Large intestine (tissue), 12 donors: ENCODE measurements at places on chromosomes 2 and 18.

DNA sequence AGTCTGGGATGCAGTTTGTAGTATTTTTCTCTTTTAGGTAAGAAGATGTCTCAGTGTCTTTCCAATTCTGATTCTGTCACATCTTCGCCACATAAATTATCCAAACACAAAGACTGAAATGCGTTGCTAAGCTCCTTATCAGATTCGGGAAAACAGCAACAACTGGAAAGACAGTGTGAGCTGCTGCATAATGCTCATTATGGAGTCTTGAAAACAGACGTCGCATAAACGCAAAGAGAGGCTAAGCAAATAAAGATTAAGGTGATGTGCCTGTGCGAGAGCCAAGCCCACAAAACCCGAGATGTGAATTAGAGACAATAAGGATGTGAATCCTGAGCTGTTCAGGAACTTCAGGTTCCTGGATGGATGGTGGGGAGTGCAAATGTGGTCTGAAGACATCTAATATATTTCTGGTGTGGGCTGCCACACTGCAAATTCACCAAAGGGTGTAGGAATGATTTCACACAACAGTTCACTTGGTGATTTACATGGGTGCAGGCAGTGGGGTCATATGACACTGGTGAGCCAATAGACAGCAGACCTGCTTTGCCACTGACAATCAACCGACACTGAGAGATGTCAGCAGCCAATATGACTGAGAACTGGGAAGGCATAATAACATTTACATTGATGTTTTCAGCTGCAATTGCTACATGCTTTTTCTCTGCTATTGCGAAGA, 195.8 kb downstream of the MTX2 start:
- DNase-seq = no peak

DNA sequence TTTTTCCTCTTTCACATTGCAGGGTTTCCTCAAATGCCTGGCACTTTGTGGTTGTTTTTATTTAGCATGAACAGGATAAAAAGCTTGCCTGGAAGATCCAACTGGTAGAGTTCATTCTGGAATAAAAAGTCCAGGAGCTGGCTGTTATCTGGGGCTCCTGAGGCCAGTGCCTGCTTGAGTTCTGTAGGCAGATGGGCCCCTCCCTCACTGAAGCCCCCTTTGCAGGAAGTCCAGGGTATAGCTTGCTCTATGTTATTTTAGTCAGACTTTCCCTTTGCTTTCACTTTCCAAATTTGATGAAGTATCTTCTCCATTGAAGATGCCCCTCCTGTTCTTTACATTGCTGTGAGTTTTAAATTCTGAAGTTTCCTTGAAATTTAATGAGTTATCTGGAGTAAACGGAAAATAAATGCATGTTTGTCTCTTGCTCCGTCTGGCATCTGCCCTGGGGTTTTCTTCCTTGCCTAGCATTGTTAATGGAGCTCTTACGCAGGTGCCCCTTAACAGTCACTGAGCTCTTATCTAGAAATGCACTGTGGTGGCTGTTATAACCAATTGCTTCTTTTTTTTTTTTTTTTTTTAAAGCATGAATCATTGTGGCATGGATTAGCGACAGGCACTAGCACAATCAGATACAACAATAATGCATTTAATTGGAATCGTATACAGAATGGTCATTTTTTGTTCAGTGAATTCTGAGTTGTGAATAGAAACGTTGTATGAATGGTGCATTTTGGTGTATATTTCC, 27.0 kb upstream of the LPIN1 start:
- peak; percentile 39 for DNase-seq

GRCh38 chr2:159460227-159460626, 156.1 kb downstream of the BAZ2B start:
- DNase-seq = no peak

GRCh38 chr2:206558492-206558891, 83.8 kb upstream of the FAM237A start:
- no peak for DNase-seq

DNA sequence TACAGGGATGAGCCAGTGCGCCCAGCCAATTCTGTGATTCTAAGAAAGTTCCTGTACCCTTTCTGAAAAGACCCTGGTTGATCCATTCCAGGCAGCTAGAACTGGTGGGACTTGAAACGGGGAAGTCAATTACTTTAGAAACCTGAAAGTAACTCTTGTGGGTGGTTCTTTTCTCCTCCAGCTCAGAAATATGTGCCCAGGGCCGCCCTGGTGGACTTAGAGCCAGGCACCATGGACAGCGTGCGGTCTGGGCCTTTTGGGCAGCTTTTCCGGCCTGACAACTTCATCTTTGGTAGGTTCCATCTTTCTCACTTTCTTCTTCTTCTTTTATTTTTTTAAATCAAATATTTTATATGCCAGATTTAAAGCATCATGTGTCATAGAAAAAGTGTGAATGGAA, 2.7 kb downstream of the TUBB6 start:
- DNase-seq = no peak
